Mesendoderm (in vitro differentiated cells): ENCODE measurements at places on chromosomes 5 and 9.

DNA sequence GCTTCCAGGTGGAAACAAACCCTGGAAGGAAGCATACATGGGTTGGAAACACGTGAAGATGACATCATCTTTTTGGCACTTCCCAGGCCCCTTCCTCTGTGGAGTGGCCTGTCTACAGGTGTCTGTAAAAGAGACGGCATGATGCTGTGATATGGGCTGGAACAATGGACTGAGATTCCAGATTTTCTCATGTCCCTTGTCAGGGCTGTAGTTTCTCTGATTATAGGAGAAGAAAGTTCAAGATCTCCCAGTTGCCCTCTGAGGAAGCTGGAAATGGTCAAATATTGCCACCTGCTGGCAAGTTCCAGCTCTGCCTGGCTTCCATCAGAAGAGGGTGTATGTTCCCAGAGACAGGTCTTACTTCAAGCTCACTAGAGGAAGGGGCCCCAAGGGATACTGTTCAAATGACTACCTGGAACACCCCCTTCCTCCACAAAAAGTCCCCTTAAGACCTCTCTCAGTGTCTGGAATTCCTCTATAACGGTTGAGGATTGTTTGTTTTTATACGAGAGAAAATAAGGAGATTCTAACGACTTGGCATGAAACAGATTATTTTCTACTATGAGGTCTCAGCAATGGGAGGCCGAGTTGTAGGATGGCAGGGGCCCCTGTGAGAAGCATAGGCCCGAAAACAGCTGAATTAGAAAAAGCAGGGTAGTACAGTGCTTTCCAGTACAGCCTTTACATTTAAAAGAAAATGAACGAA is 7.3 kb upstream of the ANXA6 start:
- H3K4me1 ChIP-seq = no peaks in the 10 kb centered on the region
- H3K36me3 ChIP-seq = no peaks in the 10 kb centered on the region
- no peak overlapping the region for H3K27ac ChIP-seq
- H3K4me3 ChIP-seq = no peak overlapping the region

DNA sequence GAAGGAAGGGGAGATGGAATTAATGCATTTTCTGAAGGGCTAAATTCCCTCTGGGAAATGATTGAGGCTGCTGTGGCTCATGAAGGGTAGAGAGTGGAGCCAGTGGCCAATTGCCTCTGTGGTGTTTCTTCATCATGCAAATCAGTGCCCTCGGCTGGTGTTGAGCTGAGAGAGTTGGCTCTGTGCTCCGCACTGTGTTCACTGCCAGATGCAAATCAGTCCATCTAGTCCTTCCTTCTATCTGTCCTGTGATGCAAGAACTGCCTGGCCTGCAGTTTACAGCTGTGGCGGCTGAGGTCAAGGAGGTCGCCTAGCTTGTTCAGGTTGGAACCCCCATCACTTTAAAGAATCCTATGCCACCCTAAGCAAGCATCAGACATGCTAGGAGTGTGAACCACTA is 6.0 kb downstream of the TMEM171 start:
- no peaks in the 10 kb centered on the region for H3K27me3 ChIP-seq
- H3K27ac ChIP-seq = no peak overlapping the region
- H3K4me1 ChIP-seq = no peaks in the 10 kb centered on the region
- H3K36me3 ChIP-seq = no peaks in the 10 kb centered on the region
- no peak overlapping the region for H3K4me3 ChIP-seq
- no peak for DNase-seq

GRCh38 chr5:10703676-10704075 is 57.4 kb downstream of the DAP start:
- H3K4me1 ChIP-seq = peaks cover 7% of the 10 kb centered on the region
- H3K4me3 ChIP-seq = no peak overlapping the region
- H3K27ac ChIP-seq = no peak overlapping the region
- DNase-seq = no peak

DNA sequence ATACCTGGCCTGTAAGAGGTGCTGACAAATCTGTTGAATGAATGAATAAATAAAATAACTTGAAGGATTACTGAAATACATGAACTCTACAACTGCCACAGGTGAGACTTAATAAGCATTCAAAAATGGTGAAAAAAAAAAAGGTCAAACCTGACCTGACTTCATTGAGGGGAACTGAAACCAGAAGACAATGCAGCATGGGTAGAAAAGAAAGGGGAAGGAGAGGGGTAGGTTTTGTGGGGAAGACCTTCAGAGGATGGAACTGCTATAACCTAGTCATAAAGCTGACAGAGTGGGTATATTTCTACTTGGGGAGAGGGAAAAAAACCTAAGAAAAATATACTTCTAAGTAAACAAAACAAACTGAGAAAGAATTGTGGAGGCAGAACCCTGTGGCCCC is 56.6 kb downstream of the RASEF start:
- no peak overlapping the region for H3K27ac ChIP-seq
- no peak overlapping the region for H3K4me3 ChIP-seq
- H3K36me3 ChIP-seq = no peaks in the 10 kb centered on the region
- DNase-seq = no peak
- H3K27me3 ChIP-seq = no peaks in the 10 kb centered on the region
- H3K4me1 ChIP-seq = no peaks in the 10 kb centered on the region

DNA sequence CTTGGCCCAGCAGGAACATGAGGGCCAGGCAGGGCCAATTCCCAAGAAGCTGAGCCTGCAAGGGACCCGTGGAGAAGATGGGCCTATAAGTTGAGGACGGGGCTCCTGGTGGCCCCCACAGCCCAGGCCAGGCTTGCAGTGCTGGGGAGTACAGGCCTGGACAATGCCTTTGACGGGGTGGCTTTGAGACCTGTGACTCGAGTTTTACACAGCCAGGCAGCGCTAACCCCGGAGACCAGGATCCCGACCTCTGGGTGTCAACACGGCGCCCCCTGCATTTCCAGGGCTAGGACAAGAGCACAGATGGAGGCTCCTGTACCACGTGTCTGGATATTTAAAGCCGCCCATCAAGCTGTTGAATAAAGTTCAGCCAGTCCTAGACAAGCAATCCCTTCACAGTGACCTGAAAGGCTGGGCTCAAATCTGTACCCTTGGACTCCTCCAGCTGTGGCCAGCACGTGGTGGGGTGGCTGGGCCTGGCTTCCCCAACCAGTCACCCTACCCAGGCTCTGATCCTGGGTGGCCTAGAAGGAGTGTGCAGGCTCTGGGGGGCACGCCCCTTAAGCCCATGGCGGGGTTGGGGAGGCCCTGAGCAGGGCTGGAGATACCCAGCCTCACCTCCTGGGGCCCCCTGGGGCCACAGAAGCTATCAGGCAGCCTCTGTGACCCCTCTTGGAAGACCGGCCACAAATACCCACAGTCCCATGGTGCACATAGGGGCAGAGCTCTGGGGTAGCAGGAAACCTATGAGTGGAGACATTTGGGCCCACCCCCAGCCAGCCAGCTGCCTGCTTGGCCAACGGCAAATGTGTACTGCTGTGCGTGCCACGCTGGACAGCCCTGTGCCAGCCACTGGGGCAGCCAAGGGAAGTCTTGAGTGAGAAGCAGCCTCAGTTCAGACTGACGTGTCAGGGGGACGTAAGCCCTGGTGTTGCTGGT is 88.7 kb downstream of the NTNG2 start:
- DNase-seq = no peak
- H3K36me3 ChIP-seq = no peaks in the 10 kb centered on the region
- no peaks in the 10 kb centered on the region for H3K4me1 ChIP-seq
- H3K27me3 ChIP-seq = no peaks in the 10 kb centered on the region

- H3K27me3 ChIP-seq = no peaks in the 10 kb centered on the region
- no peaks in the 10 kb centered on the region for H3K36me3 ChIP-seq
- DNase-seq = no peak
- H3K4me3 ChIP-seq = no peak overlapping the region
Observed at GRCh38 chr5:180171568-180172094, 37.4 kb downstream of the RASGEF1C start.

DNA sequence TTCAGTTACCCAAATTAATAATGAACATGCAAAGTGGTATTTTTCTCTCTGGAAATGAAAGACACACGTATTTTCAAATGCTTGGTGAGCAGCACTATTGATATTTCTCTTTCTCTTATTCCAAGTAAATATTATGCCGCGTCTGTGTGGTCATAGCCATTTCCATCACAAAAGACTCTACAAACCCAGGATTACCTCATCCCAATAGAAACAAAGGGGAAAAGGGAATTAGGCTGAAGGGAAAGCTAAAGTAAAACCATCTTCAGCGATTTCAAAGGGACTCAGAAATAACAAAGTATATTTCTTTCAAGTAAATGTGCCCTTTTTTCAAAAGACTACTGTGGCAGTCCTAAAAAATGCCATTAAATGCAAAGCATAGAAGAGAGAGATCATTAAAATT is 62.0 kb upstream of the FST start:
- DNase-seq = peak; percentile 46
- H3K36me3 ChIP-seq = no peaks in the 10 kb centered on the region
- H3K4me1 ChIP-seq = no peaks in the 10 kb centered on the region
- no peak overlapping the region for H3K4me3 ChIP-seq

DNA sequence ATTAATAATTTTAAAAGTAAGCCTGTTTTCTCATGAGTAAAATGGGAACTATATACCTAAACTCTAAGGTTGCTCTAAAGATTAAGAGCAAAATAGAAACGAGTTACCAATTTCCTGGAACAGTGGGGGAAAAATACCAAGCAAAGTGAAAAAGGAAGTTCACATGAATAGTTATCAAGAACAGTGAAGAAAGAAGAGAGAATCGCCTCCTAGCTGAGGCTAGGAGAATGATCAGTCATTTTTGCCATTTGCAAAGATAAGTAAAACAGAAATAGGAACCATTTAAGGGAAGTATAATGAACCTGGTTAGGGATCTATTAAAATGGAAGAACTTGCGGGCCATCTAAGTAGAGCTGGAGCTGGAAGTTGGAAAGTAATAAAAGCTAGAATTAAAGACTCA is 50.7 kb downstream of the P4HA2 start:
- H3K4me3 ChIP-seq = no peak overlapping the region
- no peaks in the 10 kb centered on the region for H3K36me3 ChIP-seq
- no peak overlapping the region for H3K27ac ChIP-seq
- H3K4me1 ChIP-seq = no peaks in the 10 kb centered on the region

DNA sequence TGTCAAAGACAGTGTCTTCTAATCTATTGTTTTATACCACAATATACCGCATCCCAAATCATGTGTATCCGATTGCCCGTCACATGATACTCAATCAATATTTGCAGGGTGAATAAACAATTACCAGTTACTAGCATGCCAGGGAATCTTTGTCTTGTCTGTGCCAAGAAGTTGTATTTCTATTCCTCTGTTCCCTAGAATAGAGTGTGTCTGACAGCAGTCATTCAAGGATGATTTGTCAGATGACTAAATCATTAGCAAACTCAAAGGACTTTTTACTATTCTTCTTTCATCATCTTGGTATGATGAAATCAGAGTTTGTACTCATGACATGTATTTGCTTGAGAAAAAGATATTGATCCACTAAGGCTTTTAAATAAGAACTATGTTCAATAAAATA is 348.8 kb downstream of the HTR1A start:
- no peaks in the 10 kb centered on the region for H3K27me3 ChIP-seq
- H3K4me1 ChIP-seq = no peaks in the 10 kb centered on the region
- DNase-seq = no peak
- no peak overlapping the region for H3K4me3 ChIP-seq
- H3K36me3 ChIP-seq = no peaks in the 10 kb centered on the region

GRCh38 chr9:129677456-129677855 is 12.0 kb downstream of the PRRX2 start:
- DNase-seq = no peak
- no peaks in the 10 kb centered on the region for H3K36me3 ChIP-seq
- no peaks in the 10 kb centered on the region for H3K4me1 ChIP-seq
- H3K27ac ChIP-seq = no peak overlapping the region
- H3K27me3 ChIP-seq = no peaks in the 10 kb centered on the region

- H3K27ac ChIP-seq = no peak overlapping the region
- DNase-seq = peak; percentile 34
- H3K4me3 ChIP-seq = no peak overlapping the region
Observed at GRCh38 chr9:137028263-137029057, 423 bp upstream of the ABCA2 start.

- H3K27me3 ChIP-seq = no peaks in the 10 kb centered on the region
- H3K4me1 ChIP-seq = peaks cover 3% of the 10 kb centered on the region
- DNase-seq = no peak
- no peak overlapping the region for H3K4me3 ChIP-seq
- no peak overlapping the region for H3K27ac ChIP-seq
Observed at GRCh38 chr9:88024896-88025295, 50.6 kb upstream of the CDK20 start.

DNA sequence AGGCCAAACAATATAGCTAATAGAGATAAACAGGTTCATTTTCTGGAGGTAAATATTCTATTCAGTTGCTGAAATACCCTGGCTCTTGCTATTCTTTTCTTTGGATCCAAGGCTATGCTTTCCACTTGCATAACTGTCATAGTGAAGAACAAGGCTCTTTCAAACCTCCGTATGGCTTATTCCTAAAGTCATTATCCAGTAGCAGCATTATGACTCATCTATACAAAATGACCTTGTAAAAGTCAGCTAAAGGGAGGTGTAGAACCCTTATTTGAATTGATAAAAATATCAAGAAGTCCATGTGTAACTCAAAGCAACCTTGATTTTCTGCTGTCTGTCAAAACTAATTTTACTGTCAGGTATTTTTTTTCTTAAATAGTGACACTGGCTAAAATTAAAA is 447.8 kb downstream of the PLK2 start:
- H3K27ac ChIP-seq = no peak overlapping the region
- no peak for DNase-seq
- H3K4me1 ChIP-seq = no peaks in the 10 kb centered on the region
- H3K36me3 ChIP-seq = no peaks in the 10 kb centered on the region
- H3K4me3 ChIP-seq = no peak overlapping the region
- H3K27me3 ChIP-seq = no peaks in the 10 kb centered on the region

DNA sequence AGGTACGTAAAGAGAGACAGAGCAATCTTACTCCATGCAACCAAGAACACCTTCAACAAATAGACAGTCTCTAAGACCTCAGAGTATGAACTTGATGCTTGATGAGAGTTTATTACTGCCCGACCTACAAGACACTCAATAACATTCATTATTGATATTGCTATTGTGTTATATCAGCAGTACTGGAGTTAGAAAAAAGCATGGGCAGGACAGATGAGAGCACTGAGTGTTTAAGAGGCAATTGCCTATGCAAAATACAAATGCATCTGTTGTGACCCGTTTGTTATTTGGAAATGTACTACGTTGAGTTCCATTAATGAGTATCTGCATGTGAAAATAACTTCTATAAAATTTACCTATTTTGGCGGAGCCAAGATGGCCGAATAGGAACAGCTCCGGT is 8.1 kb upstream of the MARCOL start:
- H3K36me3 ChIP-seq = no peaks in the 10 kb centered on the region
- H3K4me3 ChIP-seq = no peak overlapping the region
- DNase-seq = no peak
- H3K4me1 ChIP-seq = no peaks in the 10 kb centered on the region

- no peaks in the 10 kb centered on the region for H3K4me1 ChIP-seq
- no peak overlapping the region for H3K4me3 ChIP-seq
- peak; percentile 7 for DNase-seq
- peaks cover 3% of the 10 kb centered on the region for H3K36me3 ChIP-seq
Observed at GRCh38 chr5:138408023-138408422, 30.8 kb upstream of the REEP2 start.

GRCh38 chr5:138927544-138927943 is 52.4 kb upstream of the LRRTM2 start:
- no peak overlapping the region for H3K27ac ChIP-seq
- no peak for DNase-seq
- no peaks in the 10 kb centered on the region for H3K27me3 ChIP-seq
- no peak overlapping the region for H3K4me3 ChIP-seq

- no peak for DNase-seq
- H3K4me1 ChIP-seq = peaks cover 8% of the 10 kb centered on the region
- H3K27me3 ChIP-seq = no peaks in the 10 kb centered on the region
- peak overlapping the region; percentile 52 for H3K4me3 ChIP-seq
- no peaks in the 10 kb centered on the region for H3K36me3 ChIP-seq
- no peak overlapping the region for H3K27ac ChIP-seq
Observed at GRCh38 chr9:71766663-71767062, 1.6 kb downstream of the CEMIP2 start.

GRCh38 chr9:27437652-27438373 is 86.3 kb upstream of the IFNK start:
- no peaks in the 10 kb centered on the region for H3K27me3 ChIP-seq
- no peak overlapping the region for H3K27ac ChIP-seq
- DNase-seq = no peak
- H3K36me3 ChIP-seq = no peaks in the 10 kb centered on the region
- H3K4me3 ChIP-seq = no peak overlapping the region
